ENCODE measurements at places on chromosomes 3 and 15. TPM values are rescaled to one million over a fixed set of nuclear protein-coding genes. Genes with fewer than 3 reads are reported as not detected.
A peak's percentile ranks its signal among the peaks of the same experiment; 100 is the strongest.

DNA sequence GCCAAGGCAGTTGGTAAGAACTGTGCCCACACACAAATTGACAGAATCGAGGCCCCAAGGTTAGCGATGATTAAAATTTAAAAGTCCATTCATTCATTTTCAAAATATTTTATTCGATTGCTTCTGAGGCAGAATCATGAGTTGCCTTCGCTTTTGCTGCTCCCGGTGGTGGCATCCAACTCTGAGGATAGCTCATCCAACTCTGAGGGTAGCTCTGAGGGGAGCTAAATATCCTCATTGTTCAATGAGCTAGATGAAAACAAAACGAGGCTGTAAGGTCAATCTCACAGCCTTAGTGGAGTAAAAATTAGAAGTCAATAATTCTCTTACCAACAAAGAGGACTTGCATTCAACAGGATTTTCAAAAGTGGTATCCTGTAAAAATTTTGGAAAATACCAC, 897 bp upstream of the CHL1 start:
- no peak for DNase-seq

DNA sequence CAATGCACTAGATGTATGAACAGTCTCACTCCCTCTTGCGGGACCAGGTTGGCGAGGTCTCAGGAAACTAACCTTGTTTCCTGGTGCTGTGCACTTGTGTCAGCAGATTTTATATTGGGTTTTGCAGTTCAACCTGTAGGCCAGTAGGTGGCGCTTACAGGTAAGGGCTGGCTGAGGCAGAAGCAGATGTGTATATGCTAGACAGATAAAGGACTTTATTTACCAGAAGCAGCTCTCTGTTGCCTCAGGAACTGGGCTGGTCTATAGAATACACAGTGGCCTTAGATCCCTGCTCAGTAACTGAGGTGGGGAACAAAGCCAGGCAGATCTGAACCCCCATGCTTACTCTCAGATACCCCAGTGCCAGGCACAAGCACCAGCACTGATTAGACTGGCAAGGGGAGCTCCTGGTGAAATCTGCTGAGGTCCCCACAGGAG, 296.8 kb downstream of the DOCK3 start:
- peak; percentile 77 for DNase-seq

DNA sequence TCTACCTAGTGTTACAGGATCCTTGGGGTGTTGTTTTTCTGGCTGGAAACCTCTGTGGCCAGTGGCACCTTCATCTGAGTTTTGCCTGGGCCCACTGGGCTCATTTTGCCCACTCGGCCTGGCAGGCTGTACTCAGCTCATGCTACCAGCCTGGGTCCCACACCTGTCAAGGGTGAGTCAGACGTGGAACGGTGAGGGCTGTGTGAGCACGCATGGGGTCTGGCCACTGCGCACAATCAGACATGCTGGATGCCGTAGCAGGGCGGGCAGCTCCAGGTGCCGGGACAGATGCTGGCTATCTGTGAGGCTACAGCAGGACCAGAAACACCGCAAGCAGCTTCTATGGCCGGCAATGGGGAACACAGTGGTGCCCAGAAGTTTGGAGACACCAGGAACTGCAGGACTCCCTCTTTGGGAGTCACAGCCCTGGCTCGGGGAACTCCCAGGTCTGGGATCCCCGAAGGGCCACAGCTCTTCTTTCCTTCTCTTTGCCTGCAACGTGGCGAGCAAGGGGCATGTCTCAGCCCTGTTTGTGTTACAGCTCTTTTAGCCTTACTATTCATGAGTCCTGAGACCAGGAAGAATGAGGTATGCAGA, 35.9 kb upstream of the DNAJC13 start:
- no peak for DNase-seq

DNA sequence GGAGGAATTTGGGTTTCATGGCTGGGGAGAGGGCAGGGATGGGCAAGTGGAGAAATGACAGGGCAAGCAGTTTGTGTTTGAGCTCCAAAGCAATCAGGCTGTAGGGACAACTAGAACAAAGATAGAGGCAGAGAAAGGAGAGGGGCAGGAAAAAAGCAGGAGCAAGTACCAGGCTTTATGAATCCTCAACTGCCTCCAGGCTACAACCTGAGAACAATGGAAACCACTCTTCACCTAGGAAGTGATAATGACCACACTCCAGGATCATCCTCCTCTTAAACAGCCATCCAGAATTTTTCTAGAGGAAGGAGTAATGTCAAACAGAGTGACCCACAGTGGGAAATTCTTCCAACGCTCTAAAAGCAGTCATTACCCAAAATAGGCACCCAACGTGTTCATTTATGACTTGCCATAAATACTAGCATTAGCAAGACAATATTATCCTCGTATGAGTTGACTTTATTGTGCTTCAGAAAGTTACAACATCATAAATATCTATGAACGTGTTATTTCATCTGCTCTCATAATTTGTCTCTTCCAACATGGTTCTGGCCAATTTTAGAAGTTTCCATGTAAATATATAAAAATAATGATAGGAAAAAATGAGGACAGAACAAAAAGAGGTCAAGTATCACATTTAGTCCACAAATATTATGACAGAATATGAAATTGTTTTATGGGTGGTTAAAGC, 50.5 kb downstream of the TNFAIP8L3 start:
- no peak for DNase-seq

DNA sequence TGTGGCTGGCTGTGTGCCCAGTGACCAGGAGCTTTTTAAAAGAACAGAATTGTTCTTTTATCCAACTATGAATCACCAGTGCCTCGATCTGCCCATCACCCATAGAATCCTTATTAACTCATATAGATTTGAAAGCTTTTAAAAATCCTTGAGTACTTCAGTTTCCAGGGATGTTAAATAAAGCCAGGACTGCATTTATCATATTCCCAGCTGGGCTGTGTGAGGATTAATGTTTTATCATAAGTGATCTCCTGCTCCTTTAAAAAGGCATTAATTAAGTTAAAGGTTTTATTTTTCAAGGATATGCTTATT, 234.0 kb downstream of the MYRIP start:
- no peak for DNase-seq

- DNase-seq, result no peak
Observed at GRCh38 chr15:82808634-82809041, 790 bp upstream of the WHAMM start.

- no peak for DNase-seq
Observed at GRCh38 chr15:48868023-48868422, 9.9 kb upstream of the EID1 start.

DNA sequence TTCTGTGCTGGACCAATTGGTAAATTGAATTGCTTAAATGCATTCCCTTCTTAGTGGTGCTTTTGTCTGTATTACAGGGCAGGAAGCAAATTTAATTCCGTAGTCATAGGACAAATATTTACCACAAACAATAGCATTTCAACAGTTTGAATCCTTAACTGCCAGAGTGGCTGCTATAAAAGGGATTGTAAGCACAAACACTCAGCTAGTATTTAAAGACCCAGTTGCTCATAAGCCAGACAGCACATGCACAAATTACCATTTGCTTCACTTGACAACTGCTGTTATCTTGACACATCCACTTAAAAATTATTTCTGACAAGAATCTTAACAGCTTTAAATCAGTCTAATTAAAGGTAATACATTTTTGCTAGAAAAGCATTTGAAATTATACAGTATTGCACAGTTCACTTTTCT, 490.2 kb upstream of the ADAMTS9 start:
- no peak for DNase-seq

DNA sequence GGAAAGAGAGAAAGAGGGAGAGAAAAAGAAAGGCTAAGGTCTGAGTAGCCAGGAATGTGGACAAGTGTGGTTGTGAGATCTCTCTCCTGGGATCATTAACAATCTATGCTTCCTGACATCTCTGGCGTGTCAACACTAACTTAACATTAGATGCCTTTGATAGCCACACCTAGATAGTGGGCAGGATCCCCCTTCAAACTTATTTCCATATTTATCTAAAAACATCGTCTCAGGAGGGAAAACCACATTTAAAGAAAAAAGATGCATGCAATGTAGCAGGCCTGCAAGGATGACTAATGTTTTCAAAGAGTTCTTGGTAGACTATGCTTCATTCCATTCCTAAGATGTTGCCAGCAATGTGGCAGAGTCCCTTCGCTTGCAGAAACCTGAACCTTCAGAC, 80.9 kb downstream of the MLH1 start:
- no peak for DNase-seq

DNA sequence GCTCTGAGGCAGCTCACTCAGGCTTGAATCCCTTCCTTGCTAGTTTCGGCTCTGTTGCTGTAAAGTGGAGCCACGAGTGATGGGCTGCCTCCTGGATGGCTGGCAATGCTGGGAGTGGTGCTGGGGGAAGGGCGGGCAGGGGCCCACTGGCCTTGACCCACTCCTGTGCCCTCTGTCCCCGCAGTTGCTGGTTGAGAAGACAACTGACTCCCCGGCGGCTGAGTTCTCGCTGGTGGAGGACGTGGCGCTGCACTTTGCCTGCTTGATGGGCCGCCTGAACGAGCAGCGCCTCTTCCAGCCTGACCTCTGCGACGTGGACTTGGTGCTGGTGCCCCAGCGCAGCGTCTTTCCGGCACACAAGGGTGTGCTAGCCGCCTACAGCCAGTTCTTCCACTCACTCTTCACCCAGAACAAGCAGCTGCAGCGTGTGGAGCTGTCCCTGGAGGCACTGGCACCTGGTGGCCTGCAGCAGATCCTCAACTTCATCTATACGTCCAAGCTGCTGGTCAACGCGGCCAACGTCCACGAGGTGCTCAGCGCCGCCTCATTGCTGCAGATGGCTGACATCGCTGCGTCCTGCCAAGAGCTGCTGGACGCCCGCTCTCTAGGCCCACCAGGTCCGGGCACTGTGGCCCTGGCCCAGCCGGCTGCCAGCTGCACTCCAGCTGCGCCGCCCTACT, 4.7 kb downstream of the ZBTB47 start:
- DNase-seq, result no peak

GRCh38 chr15:99451484-99451883, 114.3 kb upstream of the MEF2A start:
- DNase-seq, result no peak

- no peak for DNase-seq
Observed at GRCh38 chr3:131976448-131976847, 58.4 kb downstream of the CPNE4 start.

GRCh38 chr3:52054661-52055511, 1.5 kb downstream of the DUSP7 start:
- peak; percentile 23 for DNase-seq

DNA sequence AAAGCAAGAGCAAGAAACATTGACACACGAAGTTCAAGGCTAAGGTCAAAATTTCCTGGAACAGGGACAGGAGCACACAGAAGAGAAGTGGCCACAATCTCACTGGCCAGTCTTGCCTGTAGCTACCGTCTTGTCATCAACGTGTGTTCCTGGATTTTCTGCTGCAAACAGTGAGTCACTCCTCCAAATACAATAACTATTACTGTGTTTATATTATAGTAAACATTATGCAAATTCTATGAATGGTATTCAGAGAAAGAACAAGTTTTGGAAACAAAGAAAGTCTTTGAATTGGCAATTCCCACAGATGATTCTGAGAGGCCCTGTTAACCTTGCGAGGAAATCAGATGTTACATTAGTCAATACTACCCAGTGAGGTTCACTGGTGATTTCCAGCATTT, 220.5 kb downstream of the FAM43A start:
- DNase-seq, result no peak

GRCh38 chr3:14031271-14031670, 93.4 kb downstream of the CHCHD4 start:
- DNase-seq, result no peak

DNA sequence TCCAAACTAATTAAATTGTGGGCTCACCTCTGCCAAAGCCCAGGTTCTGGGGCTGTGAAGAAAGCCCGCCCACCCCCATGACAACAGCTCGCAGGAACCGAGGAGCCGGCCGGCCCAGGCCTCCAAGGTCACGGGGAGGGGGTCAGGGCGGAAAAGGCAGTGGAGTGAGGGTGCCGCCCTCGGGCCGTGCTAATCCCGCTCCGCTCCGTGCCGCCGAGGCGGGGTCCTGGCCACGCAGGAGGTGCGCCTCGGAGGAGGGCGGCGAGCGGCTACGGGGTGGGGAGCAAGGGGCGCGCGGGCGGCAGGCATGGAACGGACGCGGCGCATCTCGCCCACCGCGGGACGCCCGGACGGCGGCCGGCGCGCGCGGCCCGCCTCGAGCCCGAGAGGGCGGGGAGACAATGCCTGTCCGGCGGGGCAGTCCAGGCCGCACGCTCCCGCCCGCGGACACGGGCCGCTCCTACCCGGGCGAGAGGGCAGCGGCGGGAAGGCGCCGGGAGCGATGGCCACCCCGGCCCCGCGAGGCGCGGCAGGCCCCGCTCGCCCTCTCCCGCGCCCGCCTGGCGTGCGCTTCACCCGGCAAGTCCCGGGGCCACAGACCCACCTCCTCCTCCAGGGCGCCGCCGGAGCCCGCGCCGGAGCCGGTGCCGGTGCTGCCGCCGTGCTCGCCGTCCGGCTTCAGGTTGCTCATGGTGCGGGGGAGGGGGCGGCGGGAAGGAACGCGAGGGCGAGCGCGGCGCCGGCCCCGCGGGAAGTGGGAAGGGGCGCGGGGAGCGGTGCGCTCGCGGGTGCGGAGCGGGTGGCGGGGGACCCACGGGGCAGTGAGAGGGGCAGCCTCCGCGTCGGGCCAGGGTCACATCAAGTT, 528 bp downstream of the RBPMS2 start:
- DNase-seq, result peak; percentile 10

DNA sequence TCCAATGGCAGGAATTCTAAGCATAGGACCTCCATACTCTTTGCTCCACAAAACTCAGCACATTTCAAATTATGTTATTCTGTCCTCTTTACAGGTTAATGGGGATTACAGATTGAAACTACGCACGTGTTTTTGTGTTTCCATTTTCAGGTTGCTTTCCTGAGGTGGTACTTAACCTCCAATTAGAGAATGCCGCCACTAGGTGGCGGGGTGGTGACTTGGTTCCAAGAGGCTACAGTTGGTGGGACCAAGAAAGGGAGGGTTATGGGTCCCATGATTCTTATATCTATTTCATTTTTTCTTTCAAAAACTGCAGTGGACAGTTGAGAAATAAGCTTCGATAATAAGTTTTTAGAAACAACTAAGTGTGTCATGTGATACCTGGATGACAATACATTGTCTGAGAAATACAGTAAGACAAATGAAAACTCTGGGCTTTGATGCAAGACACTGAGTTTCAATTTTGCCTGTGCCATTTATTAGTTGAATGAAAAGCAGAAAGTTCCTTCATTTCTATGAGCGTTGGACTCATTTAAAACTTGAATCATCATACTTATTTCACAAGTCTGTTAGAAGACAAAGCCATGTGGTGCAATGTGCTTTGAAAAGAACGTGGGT, 539.0 kb downstream of the FGF12 start:
- DNase-seq, result no peak

GRCh38 chr3:67737906-67738865, 83.8 kb upstream of the SUCLG2 start:
- DNase-seq, result no peak

DNA sequence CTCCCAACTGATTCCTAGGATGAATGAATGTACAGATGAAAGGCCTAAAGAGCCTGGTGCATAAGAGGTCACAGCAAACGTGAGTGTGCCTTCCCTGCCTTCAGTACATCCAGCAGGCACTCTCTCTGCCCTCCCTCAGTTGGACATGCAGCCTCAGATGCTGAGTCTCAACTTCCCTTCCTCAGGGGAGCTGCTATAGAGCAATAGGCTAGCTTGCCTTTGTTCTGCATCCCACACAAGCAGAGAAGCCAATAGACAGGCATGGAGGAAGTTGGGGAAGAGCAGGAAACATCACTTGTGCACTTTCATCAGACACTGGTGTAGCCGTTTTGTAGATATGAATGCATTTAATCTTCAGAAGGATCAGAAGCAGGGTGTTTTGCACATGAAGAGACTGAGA, 147.5 kb upstream of the THBS1 start:
- DNase-seq, result no peak

DUOXA1 gene
- total RNA-seq, result 0.97 TPM

UROC1 gene
- not detected for total RNA-seq

ACKR4 gene
- total RNA-seq, result 0.17 TPM

COL6A5 gene
- not detected for total RNA-seq

TEX55 gene
- total RNA-seq, result not detected

IGF2BP2 gene
- total RNA-seq, result not detected

PLAAT1 gene
- total RNA-seq, result not detected

PLA2G4D gene
- not detected for total RNA-seq

All from CD4-positive, alpha-beta memory T cell (primary cell).